ENCODE measurements at places on chromosomes 2 and 18.

DNA sequence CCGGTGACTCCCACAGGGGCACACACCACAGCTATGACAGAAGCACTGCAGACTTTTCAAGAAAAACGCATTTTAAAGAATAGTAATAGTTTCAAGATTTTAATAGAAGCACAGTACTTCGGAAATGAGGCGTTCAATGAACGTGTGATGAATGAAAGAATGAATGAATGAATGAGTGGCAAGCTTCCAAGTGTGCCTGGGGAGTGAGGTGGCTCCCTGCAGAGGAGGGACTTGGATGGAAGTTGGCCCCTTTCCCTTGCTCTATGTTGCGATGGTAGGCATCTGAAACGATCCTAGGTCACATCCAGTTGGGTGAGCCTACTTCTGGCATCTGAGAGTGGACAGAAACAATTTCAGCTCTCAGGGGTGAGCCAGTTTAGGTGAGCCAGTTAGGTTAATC, 65.6 kb downstream of the NCKAP5 start:
- DNase-seq, result no peak

DNA sequence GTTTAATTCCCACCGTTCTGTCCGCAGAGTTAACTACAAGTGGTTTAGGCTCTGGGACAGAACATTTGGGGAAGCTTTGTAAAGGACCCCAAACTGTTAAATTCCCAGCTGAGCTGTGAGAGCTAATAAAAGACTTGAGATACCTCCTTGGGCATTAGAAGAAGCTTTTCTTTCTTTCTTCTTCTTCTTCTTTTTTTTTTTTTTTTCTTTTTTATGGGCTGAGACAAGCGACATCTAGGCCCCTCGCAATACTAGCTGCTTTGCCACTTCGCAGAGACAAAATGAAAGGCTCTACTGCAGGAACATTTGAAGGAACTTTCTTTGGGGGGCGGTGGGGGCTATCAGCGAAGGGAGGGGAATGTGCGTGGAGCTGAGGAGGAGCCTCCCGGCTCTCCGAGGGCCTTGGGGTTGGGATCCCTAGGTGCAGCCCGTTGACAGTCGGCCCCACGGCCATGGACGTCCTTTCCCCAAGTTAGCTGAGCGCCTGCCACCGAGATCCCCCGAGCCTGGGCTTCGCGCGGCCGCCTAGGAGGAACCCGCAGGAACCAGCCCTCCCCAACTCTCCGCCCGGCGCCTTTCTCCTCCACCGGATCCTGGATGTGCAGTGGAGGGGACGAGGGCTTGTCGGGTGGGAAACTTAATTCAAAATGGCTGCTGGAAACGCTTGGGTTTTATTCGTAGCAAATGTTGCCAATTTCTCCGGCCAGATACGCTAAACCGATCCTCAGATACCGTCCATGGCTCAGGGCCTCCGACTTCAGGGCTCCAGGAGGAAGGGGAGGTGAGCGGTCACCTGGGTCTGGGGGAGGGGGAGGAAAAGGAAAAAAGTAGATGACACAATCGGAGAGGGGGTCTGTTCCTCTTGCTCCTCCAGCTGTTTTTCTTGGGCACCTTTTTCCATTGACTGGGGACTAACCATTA, 4.2 kb downstream of the MEIS1 start:
- no peak for DNase-seq

GRCh38 chr18:72261590-72261989, 282.6 kb downstream of the CBLN2 start:
- no peak for DNase-seq

GRCh38 chr2:133270550-133270949, 297.7 kb downstream of the NCKAP5 start:
- no peak for DNase-seq

DNA sequence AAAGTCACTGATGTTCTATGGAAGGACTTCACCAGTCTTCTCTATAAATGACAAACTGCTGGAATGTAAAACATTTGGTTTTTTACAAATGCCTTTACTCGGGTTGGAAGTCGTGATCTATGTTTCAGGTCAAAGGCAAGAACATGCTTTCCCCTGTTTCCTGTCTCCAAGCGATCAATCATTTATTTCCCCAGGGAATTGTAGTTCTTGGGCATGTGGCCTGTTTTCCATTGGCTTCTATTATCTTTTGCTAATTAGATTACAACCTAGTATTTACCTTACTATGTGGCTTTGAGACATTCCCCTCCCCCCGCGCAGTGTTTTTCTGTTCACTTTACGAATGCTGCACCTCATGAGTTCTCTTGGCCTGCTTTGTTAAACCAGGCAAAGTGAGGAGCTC, 684.2 kb downstream of the EPHA4 start:
- DNase-seq, result no peak

DNA sequence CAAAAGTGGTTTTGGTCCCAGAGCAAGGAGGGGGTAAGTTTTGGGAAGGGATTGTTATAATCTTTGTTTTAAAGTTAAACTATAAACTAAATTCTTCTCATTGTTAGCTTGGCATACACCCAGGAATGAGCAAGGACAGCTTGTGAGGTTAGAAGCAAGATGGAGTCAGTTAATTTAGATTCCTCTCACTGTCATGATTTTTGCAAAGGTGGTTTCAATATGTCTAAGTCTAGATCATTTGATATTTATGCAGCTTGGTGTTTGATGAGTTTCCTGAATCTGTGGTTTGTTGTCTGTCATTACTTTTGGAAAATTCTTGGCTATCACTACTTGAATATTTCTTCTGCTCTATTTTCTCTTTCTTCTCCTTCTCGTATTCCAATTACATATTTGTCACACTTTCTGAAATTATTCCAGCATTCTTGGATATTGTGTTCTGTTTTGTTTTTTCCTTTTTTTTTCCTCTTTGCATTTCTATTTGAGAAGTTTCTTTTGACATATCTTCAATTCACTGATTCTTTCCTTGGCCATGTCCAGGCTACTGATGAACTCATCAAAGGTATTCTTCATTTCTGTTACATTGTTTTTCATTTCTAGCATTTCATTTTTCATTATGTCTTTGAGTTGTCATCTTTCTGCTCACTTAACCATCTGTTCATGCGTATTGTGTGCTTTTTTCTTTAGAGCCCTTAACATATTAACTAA, 5.1 kb downstream of the SP140 start:
- no peak for DNase-seq

DNA sequence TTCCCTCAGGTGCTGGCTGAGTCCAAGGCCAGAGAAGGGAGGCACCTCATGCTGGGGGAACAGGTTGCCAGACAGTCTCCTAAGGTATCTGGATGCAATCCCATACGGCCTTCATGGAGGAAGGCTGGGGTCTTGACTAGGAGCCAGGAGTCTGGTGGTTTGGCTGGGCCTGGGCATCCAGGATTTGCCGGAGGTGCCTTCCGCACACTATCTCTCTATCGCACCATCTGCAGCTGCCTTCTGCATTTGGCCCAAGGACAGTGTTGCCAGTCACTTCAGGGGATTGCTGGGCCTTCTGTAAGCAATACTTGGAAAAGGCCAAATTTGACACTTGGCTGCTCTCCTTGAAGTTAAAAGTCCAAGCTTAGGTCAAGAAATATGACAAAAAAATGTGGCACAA, 327.2 kb downstream of the EN1 start:
- DNase-seq, result no peak

DNA sequence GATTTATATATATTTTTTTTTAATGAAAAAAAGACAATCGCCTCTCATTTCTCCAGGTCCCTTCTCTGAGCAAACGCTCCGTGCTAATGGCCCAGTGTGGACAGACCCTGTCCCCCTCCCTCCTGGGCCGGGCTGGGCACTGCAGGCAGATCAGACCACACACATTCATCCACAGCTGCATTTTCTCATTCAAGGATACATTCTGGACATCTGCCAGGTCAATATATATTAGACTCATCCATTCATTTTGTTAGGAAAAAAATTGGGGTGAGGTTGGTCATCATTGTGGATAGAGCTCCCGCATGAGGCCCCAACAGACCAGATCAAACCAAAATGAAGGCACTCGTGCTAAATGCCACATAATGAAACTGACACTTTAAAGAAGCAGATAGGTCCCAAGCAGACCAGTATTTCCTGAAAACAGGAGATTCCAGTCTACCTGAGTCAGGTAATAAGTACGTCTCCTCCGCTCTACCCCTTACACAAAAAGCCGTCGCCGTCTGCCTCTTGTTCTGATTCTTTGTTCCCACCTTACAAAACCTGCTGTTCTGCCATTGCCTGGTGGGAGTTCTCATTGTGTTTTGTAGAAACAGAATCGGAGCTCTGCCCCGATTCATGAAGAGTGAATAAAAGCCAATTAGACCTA, 15.4 kb upstream of the OTOS start:
- no peak for DNase-seq

DNA sequence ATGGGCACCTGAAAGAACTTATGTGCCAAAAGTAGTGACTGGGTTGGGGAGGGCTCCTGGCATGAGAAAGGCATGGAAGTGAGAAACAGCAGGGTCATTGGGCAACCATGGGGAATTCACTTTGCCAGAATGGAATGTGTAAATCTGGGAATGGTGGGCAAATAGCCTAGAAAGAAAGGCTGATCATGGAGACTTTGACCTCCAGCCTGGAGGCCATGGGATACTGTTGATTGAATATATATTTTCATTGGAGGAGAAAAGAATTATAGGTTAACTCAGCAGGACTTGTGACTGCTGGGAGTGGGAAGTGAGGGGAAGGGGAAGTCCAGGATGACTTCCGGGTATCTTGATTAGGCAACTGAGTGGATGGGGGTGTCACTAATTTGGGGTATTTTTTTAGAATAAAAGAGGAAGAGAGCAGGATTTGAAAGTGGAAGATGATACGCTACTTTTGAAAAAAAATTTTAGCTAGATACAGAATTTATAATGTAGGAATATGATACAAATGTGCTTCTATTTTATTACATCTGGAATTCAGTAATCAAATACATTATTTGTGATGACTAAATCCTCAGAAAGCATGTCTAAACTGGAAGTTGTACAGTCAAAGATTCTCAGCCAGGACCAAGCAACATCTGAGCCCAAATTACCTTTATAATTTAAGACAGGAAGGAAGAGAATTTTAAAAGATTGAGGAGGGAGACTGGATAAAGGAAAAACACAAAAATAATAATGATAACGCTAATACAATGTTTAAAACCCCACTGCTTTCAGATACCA, 116.2 kb downstream of the GATA6 start:
- DNase-seq, result no peak

DNA sequence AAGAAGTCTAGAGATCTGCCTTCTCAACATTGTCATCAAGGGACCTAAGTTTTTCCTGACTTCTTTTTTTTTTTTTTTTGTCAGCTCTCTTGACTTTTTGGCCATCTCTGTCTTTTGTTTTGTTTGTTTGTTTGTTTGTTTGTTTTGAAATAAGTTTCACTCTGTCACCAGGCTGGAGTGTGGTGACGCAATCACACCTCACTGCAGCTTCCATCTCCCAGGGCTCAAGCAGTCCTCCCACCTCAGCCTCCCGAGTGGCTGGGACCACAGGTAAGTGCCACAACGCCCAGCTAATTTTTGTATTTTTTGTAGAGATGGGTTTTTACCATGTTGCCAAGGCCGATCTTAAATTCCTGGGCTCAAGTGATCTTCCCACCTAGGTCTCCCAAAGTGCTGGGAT, 5.6 kb upstream of the PUS10 start:
- no peak for DNase-seq

DNA sequence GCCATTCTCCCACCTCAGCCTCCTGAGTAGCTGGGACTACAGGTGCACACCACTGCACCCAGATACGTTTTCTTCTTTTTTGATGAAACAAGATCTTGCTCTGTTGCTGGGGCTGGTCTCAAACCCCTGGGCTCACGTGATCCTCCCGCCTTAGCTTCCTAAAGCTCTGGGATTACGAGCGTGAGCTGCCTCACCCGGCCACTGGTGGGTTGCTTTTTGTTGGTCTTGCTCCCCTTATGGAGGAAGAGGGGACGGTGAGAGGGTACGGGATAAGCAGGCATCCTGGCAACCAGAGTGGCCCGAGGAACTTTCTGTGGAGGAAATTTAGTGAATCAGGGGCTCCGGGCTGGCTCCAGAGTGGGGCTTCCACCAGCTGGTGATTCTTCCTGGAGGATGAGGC, 222.3 kb downstream of the HDAC4 start:
- DNase-seq, result no peak

GRCh38 chr18:68972176-68972575, 174.3 kb downstream of the CCDC102B start:
- DNase-seq, result no peak

DNA sequence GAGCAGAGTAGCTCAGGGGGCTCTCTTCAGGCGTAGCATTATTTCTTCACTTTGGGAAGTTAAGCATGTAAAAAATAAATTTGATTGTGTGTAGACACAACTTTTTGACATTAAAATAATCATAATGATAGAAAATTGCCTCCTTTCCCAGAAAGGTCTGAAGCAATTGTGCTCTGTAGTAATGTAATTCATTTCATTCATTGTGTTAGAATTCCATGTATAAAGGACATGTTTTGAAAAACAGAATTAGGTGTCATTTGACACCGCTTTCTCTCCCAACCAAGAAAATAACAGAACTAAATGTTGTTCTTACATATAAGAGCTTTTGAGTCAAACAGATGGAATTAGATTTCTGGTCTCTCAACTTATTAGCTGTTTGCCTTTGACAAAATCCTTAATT, 1064.2 kb upstream of the FAM98A start:
- no peak for DNase-seq

DNA sequence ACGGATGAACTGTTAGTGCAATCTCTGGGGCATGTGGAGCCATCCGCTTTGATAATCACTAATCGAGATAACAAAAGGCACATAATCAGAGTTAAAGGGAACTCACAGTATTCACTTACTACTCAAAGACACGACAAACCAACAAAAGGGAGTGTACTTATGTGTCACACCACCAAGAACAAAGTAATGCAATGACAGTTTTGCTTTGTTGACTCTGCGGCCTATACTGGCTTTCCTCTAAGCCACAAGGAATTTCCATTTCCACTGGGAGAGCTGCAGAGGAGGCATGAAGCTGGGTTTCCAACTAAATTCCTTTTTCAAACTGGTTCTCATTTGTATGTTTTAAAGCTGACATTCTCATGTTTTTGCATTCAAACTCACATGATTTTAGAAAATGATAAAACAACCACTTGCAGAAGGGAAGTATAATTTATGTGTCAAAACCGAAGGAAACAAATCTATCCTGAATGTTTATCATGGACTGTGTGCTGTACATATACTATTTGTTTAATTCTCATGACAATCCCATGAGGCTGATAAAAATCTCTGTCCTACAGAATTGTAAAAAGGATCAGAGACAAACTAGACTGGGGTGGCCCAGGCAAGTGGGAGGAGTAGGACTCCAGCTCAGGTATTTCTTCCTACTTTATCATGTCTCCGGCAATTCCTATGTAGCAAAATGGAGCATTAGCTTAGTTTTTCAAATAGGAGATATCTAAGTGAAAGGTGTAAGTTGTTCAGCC, 149.6 kb upstream of the SMAD7 start:
- DNase-seq, result no peak

GRCh38 chr2:150389447-150389846, 98.0 kb downstream of the RND3 start:
- no peak for DNase-seq

DNA sequence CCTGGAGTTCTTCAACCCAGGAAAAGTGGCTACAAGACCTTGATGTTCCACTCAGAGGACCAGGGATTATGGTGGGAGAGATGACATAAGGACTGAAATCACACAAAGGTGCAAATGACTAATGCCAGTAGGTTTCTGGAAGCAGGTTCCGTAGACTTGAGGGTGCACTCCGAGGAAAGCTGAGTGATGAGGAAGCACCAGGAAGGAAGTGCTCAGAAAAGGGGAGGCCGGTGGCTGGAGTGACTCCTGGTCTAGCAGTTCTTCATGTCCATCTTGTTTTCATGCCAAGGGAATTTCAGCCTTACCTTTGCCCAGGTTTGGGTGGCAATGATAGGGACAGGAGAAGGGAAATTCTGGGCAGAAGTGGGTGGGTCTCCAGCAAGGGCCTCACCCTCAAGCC, 74.5 kb downstream of the TMEM17 start:
- no peak for DNase-seq

GRCh38 chr18:33696332-33697162, 118.5 kb downstream of the ASXL3 start:
- no peak for DNase-seq

Data from NT2/D1 (cell line).